ENCODE measurements at places on chromosomes 2 and 18.

- DNase-seq, result no peak
Observed at GRCh38 chr2:70708376-70709199, 59.4 kb downstream of the ADD2 start.

DNA sequence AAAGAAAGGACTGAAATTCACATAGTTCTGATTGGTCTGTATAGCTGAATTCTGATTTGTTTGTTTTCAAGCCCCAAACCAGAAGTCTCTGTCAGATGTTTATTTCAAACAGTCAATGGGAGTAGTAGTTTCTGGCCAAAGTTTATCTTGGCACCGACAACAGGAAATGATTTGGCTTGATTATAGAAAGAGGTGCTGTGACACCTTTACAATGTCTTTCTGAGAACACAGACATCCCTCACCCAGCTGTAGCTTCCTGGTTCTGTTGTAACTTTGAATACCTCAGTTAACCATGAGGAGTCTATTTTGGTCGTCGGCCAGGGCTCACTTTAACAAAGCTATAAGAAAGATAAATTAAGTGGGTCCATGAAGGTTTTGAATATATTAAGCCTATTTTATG is 545.0 kb upstream of the ZNF804A start:
- DNase-seq, result no peak

GRCh38 chr18:44876755-44877154 is 196.1 kb downstream of the SETBP1 start:
- no peak for DNase-seq

DNA sequence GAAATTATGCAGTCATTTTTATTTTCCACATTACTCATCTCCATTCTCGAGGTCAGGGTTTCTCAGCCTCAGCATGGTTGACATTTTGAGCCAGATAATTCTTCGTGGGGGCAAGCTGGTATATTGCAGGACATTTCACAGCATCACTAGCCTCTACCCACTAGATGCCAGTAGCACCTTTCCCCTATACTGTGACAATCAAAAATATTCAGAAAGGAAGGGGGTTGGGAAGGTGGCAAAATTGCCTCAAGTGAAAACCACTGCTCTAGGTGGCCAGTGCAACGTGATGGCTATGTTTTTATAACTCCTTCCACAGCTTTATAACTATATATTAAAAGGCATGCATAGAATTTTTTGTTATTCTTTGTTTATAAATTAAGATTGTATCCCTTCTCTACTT is 294.5 kb downstream of the CNTNAP5 start:
- no peak for DNase-seq

DNA sequence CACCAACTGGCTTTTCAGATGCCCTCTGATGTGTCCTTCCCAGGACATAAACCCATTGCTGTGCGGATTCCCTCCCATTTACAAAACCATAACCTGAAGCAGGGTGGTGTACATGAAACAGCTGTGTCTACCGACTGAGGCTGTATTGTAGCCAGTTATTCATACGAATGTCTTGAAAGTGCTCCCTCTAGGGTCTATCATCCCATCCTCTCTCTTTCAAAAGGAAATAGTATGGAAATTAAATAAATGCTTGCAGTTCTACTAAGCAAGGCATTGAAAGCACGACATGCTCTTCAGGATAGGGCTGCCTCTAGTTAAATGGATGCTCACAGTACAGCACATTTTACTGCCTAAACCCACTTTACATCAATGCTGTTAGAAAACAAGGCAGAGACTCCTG is 112.2 kb upstream of the PXDN start:
- no peak for DNase-seq

- no peak for DNase-seq
Observed at GRCh38 chr2:239377591-239377990, 23.2 kb downstream of the HDAC4 start.

GRCh38 chr2:198639580-198639979 is 818.2 kb downstream of the SATB2 start:
- DNase-seq, result no peak

DNA sequence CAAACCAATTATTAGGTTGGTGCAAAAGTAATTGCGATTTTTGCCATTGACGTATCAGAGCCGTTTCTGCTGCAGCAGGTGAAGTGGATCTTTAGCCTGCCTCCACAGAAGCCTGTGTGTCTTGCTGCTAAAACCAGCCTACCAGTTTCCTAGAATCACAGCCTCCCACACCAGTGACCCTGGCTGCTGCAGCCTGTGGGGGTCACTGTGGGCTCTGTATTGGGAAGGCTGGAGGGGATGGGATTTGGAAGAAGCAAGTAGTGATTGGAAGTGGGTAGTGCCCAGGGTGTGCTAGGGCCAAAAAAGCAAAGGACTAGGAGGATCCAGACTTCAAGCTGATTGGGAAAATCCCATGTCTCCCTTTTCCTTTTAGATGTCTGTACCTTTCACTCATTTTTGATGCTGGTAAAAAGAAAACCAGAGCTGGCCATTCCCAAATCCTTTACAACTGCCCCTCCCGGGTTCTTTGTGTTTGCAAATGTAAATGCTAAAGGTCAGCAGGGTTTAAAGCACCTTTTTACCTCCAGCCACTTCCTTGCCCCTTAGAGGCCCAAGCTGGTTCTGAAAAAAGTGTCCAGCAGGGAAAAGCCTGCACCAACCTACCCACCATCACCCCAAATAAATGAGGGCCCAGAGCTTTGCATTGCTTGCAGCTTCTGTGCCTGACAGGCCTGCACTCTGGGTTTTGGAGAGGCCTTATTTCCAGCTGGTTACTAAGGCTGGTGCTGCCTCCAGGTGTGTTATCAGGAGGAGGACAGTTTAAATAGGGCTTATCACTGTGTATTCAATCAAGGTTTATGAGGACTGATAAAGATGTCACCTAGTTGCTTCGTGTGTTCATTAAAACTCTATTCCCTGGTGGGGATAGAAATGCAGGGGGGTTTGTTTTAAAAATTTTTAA is 172.0 kb downstream of the MIB1 start:
- no peak for DNase-seq

DNA sequence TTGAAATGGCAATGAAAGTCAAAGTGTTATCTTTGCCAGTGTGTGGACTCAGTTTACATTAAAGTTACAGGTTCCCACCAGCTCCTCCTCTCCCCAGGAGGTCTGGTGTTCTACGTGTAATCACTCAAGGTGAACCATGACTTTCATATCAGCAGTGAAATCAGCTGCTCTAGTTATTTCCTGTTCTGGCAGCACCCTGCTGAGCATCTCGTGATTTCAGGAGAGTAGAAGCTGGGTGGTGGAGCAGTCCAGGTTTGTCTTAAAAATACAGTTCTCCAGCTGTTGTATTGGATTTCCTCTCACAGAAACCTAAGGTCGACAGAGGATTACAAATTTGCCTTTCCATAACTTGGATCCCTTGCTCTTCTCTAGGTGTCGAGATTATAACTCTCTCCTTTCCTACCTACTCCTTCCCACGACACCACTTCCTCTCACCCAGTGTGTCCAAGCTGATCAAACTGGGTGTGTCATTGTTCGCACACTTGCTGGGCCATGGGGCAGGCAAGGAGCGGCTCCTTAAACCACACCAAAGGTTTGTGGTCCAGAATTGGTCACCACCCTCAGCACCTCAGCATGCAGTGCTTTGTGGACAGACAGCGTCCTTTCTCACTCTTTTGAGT is 13.0 kb upstream of the ARHGAP25 start:
- DNase-seq, result no peak

- no peak for DNase-seq
Observed at GRCh38 chr2:230796280-230796862, 68.4 kb upstream of the ITM2C start.

DNA sequence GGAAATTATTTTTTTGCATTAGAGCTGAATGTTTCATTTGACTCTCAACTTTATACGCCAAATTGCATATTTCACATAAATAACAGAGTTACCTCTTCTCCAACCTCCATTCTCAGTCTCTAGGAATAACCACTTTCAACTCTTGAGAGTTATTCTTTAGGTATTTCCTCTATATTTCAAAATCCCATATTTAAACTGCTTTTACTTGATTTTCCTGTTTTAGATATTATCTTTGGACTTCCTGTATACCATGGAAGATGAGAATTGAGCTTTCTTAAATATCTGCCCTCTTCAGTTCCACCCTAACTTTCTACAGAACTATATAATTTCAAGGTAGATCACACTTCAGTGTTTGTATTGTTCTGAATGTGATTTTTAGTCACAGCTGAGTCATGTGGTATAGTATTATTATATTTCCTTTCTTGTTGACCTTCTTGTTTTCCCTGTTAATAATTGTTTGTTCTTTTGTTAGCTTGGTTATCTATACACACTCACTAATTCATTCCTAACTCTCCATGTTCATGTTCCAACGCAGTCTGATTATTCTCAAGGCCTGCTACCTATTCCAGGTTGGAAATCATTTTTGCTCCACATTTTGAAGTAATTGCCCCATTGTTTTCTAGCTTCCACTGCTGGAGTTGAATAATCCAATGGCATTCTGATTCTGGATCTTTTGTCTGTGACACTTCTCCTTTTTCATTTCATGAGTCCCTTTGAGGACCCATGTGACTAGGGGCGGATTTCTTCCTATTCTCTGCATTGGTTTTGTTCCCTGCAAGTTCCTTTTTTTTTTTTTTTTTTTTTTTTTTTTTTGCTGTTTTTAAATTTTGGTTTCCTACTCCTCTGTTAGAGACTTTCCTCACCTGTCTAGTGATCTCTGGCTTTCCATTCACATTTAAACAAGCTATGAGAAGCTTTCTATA is 156.8 kb upstream of the RBMS1 start:
- DNase-seq, result no peak

GRCh38 chr2:122156176-122156890 is 400.9 kb downstream of the TSN start:
- DNase-seq, result no peak

GRCh38 chr2:66127061-66127460 is 307.9 kb upstream of the MEIS1 start:
- no peak for DNase-seq

DNA sequence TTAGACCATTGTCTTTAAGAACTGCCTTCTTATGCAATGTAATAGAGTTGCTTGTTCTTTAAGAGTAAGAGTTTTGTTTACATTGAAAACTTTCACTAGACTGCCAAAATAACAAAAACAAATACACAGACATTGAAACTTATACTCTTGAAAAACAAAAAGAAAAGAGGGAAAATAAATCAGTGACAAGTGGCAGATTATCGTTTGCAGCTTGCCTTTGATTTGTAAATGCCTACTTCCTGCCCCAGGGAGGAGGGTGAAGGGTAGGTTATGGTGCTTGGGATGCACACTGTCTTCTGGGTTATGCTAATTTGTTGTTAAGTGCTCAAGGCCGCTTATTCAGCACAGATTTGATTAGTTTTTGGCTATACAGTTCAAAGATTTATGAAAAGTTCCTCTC is 198.7 kb downstream of the TGIF1 start:
- DNase-seq, result no peak

DNA sequence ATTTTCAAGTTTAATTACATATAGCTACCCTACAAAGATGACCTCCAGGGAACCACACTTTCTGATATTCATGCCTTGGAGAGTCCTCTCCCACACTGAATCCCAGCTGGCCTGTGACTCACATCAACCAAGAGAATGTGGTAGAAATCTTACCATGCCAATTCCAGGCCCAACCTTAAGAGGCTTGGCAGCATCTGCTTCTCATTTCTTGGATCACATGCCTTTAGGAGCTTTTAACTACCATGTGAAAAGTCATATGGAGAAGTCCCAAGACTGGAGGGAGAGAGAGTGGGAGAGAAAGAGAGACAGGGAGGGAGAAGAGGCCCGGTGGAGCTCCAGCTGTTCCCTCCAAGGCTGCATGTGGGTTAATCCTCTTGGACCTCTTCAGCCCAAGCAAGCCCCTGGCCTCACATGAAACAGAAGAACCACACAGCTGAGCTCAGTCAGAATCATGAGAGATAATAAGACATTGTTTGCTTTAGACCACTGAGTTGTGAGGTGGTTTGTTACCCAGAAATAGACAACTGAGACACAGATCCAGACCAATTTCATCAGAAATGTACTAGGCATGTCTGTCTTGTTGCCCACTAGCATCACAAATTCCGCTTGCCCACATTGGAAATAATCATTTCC is 190.7 kb downstream of the MTCL1 start:
- DNase-seq, result no peak

DNA sequence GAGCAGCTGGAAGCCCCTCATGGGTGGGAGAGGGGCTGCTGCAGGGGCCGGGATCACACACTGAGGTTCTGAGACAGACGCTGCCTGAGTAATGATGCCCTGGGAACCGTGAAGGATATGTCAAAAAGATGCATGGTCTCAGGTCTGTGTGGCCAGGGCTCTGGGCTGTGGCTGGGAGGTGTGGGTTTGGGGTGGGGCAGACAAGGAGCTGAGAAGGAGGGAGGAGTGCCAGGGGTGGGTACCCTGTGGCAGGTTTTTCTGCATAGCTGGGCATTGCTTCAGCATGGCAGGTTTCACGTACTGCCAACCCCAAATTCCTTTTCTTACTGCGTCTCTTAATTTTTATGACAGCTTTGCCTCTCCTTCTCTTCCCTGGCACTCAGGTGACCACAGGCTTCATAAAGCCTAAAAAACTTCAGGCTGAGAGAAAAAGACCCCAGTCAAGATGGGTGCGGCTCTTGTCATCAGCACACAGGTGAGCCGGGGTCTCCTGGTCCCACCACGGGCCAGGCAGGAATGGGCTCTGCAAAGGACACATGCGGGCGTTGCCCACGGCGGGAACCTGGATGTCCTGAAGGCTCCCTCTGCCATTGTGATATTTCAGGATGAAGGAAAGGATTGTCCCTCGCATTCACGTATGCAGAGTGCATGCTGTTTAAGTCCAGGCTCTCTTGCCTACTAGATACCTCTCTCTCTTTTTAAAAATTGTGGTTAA is 18.0 kb downstream of the MALL start:
- no peak for DNase-seq

DNA sequence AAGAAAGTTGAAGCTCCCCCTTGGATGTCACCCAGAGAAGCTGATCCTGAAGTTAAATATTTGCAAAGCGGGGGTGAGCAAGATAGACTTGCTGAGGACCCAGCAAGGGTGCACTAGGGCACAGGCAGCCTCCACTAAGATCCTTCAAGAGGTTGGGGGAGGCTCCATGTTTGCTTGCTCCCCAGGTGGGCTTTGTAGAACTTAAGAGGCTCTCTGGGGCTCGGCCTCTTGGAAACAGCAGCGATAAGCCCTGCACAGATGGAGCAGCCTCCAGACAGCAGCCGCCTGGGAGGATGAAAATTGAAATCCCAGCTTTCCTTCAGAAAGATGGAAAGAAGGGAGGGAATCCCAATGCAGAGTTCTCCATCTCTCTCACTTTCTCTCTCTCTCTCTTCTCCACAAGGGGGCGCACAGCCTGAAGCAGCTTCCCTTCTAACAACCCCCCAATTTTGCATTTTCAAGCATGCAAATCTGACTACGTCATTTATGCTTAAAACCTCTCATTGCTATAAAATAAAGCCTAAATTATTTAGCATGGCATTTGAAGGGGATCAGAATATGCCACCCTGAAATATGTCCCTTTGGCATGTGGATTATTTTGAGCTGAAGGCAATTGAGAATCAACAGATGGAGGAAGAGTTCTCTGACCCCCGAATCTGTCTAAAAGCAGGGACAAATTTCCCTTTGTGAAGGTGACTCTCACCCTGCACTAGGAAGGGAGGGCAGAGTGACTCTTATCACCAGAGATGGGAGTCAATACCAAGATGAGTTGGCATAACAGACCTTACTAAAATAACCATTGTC is 185.7 kb upstream of the KLHL29 start:
- DNase-seq, result no peak

Measured in stimulated activated CD8-positive, alpha-beta memory T cell treated with anti-CD3 and anti-CD28 coated beads, Interleukin-4, amount 100 ng/mL, for 4 hours (primary cell).